ENCODE measurements at places on chromosomes 2 and 18.

GRCh38 chr2:101500860-101501259, 25.9 kb upstream of the RFX8 start:
- DNase-seq = no peak

DNA sequence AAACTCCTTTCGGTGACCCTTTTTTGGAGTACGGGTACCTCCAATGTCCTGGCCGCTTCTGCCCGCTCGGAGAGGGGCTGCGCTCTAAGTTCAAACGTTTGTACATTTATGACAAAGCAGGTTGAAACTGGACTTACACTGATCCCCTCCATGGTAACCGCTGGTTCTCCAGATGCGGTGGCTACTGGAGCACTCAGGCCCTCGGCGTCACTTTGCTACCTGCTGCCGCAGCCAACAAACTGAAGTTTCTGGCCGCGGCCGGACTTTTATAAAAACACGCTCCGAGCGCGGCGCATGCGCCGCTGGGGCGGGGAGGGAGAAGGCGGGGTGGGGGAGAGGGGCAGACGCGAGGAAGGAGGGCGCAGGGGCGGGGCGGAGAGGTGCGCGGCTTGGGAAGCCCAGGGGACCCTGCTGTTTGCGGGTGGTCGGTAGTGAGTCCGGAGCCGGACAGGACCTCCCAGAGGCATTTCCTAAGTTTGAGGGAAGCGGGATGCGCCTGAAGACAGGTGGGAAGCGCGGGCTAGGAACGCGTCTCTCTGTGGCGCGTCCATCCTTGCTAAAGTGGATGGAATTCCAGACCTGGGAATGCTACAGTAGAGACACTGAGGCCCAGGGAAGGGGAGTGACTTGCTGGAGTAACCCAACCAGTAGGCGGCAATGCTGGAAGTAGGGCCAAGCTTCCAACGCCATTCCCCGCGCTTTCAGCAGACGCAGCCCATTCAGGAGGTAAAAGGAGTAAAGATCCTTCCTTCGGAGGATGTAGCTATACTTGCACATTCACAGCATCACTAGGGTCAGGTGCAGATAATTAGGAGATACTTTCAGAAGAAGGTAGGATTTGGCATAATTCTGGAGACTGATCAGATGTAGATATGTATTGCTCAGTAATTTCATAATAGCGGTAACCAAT, at the start of gene CXCR4:
Gene CXCR4 (minus strand): TSS at position 241 of the 910 bp plus-strand sequence. CDS start 89 bp downstream, at position 152.
- DNase-seq = peak; percentile 87

- DNase-seq = no peak
Observed at GRCh38 chr2:121529439-121530211, 1.1 kb upstream of the RNU4ATAC start.

DNA sequence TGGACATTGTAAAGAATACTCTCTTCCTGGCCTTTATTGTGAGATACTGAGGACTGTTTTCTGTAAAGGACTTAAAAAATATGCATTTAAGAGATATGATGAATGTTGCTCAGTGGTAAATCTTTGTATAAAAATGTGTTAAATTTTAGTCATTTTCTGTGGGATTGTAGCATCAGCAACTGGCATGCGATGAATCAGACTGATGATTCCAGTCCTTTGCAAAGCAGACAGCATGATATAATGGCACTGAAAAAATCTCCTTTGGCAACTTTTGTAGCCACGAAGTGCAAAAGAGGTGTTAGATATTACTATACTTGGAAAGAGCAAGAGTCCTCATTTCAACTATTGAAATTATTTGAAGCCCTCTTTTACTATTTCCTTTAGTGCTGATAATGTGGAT, 678.7 kb downstream of the PLCL1 start:
- DNase-seq = no peak

DNA sequence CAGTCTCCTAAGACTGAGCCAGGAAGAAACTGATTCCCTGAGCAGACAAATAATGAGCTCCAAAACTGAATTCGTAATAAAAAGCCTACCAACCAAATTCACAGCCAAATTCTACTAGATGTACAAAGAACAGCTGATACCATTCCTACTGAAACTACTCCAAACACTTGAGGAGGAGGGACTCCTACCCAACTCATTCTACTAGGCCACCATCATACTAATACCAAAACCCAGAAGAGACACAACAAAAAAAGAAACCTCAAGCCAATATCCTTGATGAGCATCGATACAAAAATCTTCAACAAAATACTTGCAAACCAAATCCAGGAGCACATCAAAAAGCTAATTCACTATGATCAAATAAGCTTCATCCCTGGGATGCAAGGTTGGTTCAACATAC, 20.0 kb downstream of the RNU4ATAC start:
- no peak for DNase-seq

DNA sequence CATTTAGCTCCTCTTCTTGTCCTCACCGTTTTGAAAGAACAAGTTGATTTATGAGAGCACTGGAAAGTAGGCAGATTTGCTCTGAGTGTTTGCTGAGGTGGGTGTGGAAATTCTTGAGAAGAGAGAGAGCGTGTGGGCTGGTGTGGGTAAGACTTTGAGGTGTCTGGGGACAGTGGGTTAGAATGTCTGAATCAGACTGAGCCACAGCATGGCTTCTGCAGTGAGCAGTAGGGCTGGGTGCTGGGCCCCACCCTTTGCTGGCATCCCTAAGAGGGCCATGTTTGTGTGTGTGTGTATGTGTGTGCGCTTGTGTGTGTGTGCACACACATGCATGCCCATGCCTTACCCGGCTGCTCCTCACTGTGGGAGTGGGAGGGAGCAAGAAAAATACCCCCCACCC, 63.7 kb downstream of the COPS8 start:
- no peak for DNase-seq

GRCh38 chr2:228507231-228507824, 325.8 kb upstream of the SPHKAP start:
- no peak for DNase-seq

GRCh38 chr2:61178603-61179545, 16.9 kb downstream of the C2orf74 start:
- DNase-seq = no peak

GRCh38 chr2:175282886-175283285, 101.4 kb upstream of the ATP5MC3 start:
- no peak for DNase-seq

GRCh38 chr2:74072565-74072964, 75.1 kb downstream of the BOLA3 start:
- no peak for DNase-seq

GRCh38 chr2:28613633-28614501, 118.0 kb downstream of the PLB1 start:
- DNase-seq = no peak

GRCh38 chr2:48613211-48613610, 4.4 kb upstream of the GTF2A1L start:
- DNase-seq = no peak

- peak; percentile 62 for DNase-seq
Observed at GRCh38 chr2:63056107-63057050, 5.7 kb downstream of the OTX1 start.

- DNase-seq = no peak
Observed at GRCh38 chr2:24914713-24915112, 5.3 kb downstream of the ADCY3 start.

DNA sequence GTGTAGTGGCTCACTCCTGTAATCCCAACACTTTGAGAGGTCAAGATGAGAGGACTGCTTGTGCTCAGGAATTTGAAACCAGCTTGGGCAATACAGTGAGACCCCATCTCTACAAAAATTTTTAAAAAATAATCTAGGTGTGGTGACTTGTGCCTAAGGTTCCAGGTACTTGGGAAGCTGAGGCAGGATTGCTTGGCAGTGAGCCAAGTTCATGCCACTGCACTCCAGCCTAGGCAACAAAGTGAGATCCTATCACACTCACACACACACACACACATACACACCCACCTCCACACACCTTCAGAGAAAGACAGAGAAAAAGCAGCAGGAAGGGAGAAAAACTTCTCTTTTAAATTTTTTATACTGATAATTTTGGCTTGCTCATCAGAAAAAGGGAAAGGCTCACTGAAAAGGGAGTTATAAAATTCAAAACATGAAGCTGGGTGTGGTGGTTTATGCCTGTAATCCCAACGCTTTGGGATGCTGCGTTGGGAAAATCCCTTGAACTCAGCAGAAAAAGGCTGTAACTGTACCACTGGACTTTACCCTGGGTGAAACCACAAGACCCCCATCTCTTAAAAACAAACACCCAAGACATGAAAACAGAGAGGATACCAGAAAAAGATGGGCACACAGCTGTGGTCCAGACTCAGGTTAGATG, 25.7 kb downstream of the FAM168B start:
- DNase-seq = no peak

- no peak for DNase-seq
Observed at GRCh38 chr2:222418739-222419138, 5.6 kb upstream of the SGPP2 start.

DNA sequence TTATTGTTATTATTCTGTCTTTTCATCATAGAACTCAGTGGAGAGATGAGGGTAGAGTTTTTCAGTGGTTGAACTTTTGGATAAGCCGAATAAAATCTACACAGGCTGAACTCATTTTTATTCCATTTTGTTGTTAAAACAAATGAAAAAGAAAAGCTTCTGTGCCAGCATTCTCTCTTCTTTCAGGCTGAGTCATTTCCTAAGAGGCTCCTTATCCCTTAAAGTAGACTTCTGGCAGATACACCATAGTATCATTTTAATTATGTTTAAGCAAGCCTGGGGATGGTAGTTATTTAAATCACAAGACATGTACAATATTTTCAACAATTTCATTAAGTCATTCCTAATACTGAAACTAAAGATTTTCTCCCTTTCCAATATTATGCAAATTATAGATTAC, 1364.0 kb upstream of the NRXN1 start:
- DNase-seq = no peak

- no peak for DNase-seq
Observed at GRCh38 chr18:31970617-31971016, 27.7 kb upstream of the TRAPPC8 start.

- DNase-seq = peak; percentile 13
Observed at GRCh38 chr2:55452879-55453278, 33.2 kb upstream of the CCDC88A start.

- no peak for DNase-seq
Observed at GRCh38 chr18:47737198-47737830, 193.1 kb downstream of the SMAD2 start.

DNA sequence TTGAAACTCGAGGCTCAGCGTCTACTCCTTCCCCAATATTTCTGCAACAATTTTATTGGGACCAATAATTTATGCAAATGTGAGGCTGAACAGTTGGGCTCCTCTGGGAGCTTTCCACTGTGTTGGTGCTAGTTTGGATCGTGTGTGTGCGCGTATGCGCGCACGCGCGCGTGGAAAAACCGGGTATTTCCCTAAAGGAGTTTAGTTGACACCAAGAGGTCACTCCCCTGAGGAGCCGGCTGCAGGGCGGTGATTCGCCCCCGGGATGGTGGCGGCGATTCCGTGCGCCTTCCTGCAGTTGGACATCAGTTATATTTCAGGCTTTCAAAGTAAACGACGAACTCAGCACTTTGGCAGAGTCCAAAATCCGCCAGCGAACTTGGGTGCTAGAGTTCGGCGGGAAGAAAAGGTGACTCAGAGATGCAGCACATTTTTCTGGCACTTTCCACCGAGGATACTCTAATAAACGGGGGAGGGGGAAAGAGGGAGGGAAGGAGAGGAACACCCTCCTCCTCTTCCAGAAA, 186.5 kb upstream of the FANCL start:
- DNase-seq = peak; percentile 20

DNA sequence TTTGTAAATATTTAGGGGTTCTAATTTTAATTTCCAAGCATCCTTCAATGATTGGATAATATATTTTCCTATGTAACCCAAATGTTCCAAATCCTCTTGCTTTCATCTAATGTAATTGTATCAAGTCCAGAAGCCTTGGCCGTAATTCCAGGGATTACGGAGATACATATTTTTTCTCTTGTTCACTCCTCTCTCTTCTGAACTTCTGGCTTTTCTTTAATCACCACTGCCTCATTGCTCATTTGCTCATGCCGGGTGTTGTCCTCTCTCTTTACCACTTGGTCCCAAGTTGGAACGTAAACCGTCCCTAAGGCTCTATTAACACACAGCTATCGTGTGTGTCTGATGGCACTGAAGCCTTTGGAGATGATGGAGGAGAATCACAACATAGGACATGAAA, 188.7 kb upstream of the COL3A1 start:
- DNase-seq = no peak

DNA sequence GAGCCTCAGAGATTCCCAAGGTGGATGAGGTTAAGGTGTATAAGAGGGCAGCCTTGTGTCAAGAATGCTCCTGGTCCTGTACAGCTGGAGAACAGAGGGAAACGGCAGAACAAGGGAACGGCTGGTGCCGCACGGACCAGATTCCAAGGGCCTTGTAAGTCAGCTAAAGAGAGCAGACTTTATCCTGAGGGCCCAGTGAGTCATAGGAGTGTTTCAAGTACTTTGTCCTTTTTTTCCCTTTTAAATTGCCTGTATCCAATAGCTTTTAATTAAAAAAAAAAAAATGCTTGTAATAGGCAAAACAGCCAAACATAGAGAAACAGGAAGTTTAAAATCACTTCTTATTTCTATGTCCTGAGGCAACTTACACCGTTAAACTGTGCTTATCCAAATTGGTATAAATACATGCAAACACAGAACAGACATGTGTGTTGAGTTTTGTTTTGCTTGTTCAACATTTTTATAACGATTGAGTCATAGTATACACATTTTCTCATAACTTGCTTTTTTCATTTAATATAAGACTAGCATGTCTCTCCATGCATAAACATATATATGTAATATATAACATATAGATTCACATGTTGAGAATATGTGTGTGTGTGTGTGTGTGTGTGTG, 42.1 kb upstream of the EVA1A start:
- DNase-seq = no peak

- DNase-seq = no peak
Observed at GRCh38 chr18:59744271-59744721, 47.1 kb upstream of the CCBE1 start.

DNA sequence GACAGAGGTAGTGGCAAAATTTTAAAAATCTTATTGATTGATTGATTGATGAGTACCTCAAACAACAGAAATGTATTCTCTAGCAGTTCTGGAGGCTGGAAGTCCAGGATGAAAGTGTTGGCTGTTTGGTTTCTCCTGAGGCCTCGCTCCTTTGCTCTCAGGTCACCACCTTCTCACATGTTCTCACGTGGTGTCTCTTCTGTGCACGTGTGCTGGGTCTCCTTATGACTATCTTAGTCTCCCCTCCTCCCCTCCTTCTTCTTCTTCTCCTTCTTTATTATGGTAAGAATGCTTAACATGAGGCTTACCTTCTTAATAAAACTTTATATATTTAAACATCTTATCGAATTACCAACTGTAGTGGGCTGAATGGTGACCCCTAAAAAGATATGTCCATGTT, 446.0 kb upstream of the SPHKAP start:
- DNase-seq = no peak

- DNase-seq = no peak
Observed at GRCh38 chr18:33914399-33914798, 310.3 kb downstream of the NOL4 start.
